Hepatocyte (in vitro differentiated cells): ENCODE measurements at places on chromosomes 11 and 22.
A peak's percentile ranks its signal among the peaks of the same experiment; 100 is the strongest.

DNA sequence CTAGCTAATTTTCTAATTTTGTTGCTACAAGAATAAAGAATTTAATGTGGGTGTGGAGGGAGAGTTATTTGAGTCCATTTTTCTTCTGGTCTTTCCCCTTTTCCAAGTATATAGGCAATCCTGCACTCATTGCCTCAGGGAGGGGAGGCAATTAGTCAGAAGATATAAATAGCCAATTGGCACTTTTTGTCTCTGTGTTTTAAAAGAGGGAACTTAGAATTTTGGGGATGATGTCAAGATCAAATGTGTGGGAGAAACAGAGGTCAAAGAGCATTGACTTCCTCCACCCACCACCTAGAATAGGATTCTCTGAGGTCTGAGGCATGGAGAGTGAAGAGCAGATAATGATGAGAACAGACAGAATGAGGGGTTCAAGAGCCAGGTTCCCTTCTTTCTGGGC is 120.3 kb upstream of the ZC3H12C start:
- no peak for DNase-seq

DNA sequence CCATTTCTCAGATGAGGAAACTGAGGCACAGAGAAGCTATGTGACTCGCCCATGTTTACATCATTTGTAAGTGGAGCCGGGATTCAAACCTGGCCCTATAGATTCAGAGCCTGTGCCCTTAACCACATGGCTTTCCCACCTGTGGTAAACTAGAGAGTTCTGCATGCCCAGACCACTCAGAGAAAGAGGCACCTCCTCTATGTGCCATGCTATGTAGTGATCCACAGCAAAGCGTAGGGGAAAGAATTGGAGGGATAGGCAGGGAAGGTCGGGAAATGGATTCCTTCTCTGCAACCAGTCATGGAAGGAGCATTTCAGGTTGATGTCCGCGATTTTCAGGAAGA is 15.4 kb upstream of the POU2AF2 start:
- no peak for DNase-seq

DNA sequence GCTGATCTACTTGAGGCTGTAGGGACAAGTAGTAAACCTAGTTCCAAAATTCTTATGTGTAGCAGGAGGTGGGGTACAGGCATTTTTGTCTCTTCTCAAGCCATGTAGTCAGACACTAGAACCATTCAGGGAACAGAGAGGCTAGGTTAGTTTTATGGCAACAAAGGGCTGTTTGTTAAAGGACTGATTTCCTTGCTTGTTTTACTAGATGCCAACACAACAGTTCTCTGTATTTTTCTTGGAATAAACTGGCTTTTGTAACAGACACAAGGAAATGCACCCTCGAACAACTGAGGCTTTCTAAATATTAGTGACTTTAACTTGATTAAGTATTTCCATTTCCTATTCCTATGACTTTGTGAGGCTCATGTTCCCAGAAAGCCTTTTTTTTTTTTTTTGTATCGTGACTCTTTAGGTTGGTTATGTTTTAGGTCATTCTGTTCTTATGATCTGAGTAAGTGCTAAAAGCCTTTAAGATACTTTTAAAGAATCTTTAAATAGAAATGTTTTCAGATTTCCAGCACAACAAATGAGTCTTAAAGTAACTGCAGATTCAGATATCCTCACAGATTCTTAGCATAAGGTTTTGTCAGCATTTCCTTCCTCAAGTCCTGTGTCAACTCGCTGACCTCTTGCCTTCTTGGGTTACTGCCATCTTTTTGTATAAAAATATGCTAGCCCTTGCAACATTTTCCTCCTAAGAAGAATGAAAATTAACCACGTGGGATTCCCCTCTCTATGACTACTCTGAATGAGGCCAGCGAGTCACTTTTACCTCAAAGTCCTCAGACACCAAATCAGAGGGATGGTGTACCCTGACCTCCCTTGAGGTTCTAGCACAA is 92.5 kb downstream of the CCDC83 start:
- DNase-seq, result peak; percentile 19

- DNase-seq, result peak; percentile 87
These were observed 30.7 kb upstream of the ARFGAP3 start for GRCh38 chr22:42887523-42888507.

DNA sequence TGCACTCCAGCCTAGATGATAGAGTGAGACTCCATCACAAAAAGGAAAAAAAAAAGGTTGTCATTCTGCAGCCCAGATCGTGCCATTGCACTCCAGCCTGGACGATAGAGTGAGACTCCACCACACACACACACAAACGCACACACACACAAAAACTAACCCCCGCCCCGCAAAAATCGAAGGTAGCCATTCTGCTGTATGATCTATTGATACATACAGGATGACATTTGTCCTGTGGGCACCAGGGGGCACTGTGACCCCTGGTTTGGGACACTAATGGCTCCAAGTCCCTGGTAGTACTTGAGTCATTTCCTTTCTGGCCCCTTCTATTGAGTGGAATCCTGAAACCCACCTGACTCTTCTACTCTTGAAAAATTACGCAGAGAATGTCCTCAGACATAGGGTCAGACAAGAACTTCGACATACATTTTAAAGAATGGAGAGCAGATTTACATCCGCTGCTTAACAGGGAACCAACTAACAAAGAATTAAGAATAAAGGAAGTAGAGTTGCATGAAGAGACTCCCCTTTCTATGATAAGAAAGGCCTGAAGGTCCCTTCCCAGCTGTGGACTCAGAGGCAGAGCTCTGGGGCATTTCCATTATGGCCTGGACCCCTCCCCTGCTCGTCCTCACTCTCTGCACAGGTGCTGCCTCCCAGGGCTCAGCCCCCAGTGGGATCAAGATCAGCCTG is 35.0 kb upstream of the PRAME start:
- peak; percentile 77 for DNase-seq

DNA sequence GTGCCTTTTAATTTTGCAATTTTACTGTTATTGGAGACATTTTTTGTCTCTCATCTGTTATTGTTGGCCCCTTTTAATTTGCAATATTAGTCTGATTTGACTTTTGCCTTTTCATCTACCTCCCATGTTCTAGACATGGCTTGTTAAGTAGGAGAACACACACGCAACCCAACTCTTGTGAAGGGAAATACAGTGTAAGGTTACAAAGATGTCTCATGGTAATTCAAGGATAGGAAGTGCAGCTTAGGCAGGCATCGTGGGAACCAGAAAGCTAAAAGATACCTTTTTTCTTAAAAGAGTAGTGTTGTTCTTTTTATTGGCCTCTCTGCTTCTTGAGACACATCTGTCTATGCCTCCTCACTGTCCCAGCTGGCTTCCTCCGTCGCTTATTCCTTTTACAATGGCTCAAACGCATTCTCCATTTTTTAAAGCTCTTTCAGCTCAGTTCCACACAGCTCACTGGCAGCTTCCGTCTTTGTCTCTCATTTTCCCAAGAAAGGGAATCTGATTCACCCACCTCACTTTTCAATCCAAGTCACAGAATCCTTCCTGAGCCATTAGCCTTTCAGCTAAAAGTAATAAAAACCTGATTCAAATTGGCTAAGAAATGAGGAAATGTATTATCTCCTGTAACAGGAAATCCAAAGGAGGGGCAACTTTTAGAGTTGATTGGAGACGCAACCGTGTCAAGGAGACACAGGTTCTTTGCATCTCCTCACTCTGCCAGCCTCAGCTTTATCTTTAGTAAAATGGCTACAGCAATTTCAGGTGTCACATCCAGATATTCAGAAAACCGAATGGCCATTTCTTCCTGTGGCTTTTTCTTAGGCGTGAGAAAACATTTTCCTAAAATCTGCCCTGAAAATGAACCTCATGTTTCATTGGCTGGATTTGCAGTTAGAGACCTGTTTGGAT is 57.2 kb downstream of the SIK2 start:
- DNase-seq, result no peak

- DNase-seq, result peak; percentile 77
These were observed 18.9 kb downstream of the AP1B1 start for GRCh38 chr22:29369460-29369859.

GRCh38 chr11:119206511-119207414 is 624 bp downstream of the CBL start:
- peak; percentile 72 for DNase-seq

- DNase-seq, result no peak
These were observed 53.7 kb upstream of the MTMR2 start for GRCh38 chr11:95977534-95978174.
